ENCODE measurements at places on chromosomes 7 and 10.

- no peak for DNase-seq
Observed at GRCh38 chr10:96904648-96905047, 72.5 kb downstream of the LCOR start.

DNA sequence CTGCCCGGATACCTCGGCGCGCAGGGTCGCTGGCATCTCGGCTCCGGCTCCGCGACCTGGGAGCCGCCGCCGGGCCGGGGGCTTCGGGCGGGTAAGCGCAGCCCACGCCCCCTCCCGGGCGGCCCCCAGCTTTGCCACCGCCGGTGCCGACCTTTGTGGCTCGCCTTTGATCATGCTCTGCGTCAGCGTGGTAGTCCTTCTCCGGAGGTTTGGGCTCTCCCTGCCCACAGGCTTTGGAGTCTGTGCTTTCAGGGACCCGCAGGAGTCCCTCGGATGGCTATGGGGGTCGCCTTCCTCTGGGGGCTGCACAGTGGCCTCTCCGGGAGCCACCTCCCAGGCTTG lies 7.3 kb downstream of the ATP6V1F start:
- no peak for DNase-seq

GRCh38 chr10:21336476-21337170 lies 188.9 kb downstream of the SKIDA1 start:
- DNase-seq: no peak

GRCh38 chr10:27494116-27494805 lies 9.8 kb upstream of the RAB18 start:
- no peak for DNase-seq

DNA sequence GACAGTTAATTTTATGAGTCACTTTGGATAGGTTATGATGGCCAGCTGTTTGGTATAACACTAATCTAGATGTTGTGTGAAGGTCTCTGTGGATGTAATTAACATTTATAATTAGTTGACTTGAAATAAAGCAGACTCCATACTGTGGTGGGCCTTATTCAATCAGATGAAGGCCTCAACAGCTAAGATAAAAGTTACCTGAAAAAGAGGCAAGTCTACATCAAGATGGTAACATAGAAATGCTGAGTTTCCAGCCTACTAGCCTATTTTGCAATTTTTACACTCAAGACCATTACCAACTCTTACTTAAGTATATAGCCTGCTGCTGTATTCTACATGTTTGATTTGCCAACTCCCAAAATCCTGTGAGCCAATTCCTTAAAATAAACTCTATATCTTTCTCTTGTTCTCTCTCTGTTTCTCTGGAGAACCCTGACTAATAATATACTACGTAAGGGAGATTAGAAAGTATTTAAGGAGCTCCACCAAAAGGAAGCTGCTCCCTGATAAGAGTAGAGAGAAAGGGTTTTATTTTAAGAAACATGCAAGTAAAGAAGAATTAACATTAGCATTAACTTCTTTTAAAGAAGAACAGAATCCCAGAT lies 42.7 kb downstream of the ZNF438 start:
- DNase-seq: no peak

DNA sequence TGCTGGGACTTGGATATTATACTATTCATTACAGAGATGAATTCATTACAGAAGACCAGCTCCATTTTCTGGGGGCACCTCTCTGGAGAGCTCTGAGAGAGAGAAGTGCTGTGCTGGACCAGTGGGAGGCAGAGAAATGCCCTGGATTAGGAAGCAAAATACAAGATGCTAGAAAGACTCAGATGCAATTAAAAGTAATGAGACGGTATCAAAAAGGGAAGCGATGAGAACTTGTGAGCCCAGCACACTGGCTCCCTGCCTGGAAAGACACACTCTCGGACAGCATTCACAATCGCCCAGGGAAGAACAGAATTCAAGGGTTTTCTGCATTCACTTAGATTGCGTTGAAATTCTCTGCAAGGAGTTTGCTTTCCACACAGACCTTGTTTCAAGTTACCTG lies 3.5 kb upstream of the FRAT2 start:
- DNase-seq: no peak

GRCh38 chr7:31633894-31634494 lies 53.0 kb upstream of the PPP1R17 start:
- DNase-seq: no peak

GRCh38 chr7:142125256-142125955 lies 13.9 kb downstream of the MGAM2 start:
- DNase-seq: no peak

- DNase-seq: no peak
Observed at GRCh38 chr7:156944876-156945275, 4.6 kb upstream of the NOM1 start.

- no peak for DNase-seq
Observed at GRCh38 chr7:84809877-84810276, 377.0 kb downstream of the SEMA3D start.

DNA sequence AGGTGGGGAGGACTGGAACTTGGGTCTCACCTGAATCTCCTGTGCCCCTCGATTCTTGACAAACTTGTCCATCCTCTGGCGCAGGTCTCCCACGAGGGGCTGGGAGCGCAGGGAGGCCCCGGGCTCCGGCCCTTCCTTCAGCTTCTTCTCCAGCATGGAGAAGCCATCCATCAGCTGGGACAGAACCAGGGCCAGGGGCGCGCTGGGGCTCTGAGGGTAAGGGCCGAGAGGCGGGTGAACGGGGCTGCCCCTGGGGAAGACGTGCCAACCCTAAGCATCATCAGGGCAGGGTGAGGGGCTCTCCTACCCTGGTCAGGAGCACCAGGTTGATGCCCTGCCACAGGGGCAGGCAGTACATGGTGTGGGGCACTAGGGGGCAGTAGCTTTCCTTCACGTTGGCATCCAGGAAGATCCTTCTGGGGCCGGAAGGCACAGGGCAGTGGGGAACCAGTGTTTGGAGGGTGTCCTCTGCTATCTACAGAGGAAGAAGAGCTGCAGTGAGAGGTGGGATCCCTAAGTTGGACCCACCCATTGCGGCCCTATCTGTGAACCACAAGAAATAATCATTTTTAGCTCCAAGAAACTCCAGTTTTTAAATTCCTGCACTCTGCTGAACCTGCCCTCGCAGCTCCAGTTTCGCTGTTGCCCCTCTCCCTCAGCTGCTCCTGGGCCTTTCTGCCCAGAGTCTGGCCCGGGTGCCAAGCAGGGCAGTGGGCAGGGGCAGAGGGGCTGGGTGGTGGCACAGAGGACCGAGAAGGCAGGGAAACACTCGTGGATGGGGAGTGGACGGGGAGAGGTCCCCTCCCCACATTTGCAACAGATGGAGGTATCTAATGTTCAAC lies 10.8 kb upstream of the PYROXD2 start:
- no peak for DNase-seq

- DNase-seq: no peak
Observed at GRCh38 chr7:157309988-157310668, 26.7 kb upstream of the DNAJB6 start.

GRCh38 chr7:124322561-124322960 lies 289.7 kb upstream of the TMEM229A start:
- DNase-seq: no peak

- DNase-seq: no peak
Observed at GRCh38 chr7:41872966-41873365, 170.1 kb upstream of the INHBA start.

GRCh38 chr7:30549931-30550493 lies 44.7 kb upstream of the GARS1 start:
- DNase-seq: no peak

DNA sequence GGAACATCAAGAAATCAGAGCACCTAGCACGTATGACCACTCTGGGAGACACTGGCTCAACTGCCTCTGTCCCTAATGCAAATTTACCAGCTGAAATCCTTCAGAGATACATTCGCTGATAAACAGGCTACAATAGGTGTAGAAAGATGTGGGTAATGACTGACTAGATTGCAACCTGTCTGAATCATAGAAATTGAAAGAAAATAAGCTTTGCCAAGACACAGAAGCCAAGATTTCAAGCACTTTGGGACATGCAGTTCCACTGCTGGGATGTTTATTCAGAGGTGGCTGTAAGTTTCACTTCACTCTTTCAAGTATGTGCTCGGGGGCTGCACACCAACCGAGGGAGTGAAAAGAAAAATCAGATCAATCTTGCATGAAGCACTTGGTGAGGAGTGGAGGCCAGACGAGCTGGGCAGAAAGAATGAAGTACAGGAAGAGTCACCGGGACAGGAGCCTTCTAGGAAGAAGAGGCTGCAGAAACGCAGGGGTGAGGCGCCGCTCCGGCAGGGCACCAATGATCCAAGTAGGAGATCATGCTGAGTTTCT lies 276.7 kb downstream of the PARD3 start:
- DNase-seq: no peak

DNA sequence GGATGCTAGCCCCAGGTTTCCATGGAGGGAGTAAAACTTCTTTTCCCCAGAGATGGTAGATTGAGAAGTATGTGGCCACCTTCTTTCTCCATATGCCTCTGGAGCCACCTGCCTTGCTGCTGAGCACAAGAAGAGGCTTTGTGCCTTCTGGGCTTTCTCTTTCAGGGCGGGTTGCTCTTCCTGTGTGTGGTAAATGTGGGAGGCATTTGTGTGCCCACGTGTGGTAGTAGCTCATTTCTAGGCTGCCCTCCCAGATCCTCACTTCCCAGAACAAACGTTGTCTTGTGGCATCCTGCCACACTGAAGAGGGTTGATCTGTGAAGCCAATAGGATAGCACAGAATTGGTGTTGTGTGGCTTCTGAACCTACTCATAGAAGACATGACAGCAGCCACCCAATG lies 342.0 kb upstream of the PODXL start:
- no peak for DNase-seq

GRCh38 chr7:52719677-52720076 lies 315.8 kb upstream of the POM121L12 start:
- DNase-seq: no peak

GRCh38 chr7:92072708-92073107 lies 61.6 kb downstream of the CYP51A1 start:
- DNase-seq: no peak

DNA sequence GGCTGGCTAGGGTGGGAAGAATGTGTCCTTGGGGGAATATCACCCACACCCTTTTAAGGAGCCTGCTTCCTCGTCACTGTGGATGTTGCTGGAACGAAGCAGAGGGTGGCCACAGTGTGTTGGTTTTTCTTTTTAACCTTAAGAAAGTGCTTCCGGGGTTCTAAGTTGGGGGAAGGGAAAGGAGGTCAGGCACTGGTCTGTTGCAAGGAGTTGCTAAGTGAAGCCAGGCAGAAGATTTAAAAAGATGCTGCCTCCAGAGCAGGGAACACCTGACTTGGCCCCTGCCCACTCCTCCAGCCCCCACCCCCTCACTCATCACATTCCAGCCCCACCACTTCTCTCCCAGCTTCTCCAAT lies 213.1 kb downstream of the EMX2 start:
- no peak for DNase-seq

DNA sequence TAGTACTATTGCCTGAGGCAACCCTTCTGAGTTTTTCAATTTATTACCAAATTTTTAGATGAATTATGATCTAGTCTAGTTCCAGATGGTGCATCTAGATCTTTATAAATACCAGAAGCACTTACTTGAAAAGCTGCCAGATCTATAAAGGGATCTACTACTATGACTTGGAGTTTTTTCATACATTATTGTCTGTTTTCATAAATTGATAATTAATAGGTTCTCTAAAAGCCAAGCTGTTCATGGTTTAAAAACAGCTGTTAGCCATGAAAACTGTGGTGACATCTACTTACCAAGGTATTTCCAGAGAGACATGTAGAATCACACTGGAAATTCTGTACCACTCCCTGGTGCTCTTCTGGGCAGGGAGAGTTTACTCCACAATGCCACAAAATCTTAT lies 786.5 kb upstream of the C7orf33 start:
- DNase-seq: no peak

DNA sequence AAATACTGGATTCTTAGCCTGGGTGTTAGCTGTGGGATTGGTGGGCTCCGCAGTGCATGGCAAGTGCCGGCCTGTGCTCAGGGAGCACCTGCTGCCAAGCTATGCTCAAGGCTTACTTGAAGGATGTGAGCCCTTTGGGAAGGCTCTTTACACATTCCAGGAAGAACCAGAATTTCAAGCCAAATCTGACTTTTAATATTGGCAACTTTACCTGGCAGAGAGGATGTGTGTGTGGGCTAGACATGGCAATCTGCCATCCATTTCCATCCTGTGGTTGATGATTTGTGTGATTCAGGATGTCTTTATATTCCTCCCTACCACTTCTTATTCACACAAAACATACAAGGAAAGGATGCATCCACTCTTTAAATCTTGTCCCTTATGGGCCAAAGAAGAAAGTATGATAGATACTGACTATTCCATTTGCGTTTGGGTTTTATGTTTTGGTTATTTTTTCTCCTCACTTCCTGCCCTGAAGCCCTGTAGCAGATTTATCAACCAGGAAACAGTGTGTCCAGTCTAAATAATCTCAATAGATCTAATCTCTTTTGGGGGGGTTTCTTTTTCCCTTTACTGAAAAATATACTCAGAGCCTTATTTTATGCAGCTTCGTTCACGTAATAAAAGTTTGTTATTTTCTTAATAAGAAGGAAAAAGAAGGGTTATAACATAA lies 247.1 kb downstream of the COBL start:
- no peak for DNase-seq

DNA sequence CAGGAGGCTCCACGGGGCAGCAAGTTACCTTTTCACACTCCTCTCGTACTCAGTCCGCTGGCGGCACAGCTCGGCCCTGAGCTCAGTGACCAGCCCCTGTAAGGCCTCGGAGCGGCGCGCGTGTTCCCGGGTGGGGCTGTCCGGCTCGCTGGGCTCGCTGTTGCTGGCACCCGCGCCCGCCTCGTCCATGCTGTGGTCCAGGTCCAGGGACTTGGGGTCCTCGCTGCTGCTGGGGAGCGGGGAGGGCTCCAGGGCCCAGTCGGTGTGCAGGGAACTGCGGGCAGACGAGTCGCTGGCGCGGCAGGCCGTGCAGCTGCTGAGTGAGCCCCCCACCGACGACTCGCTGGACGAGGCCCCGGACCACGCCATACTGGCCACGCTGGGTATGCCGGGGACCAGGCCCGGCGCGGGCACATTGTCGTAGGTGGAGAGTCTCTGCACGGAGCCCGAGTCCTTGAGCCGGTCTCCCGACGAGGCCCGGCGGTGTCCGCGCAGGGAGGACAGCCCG lies 143.8 kb downstream of the MAPK8 start:
- DNase-seq: no peak

GRCh38 chr10:124152139-124153022 lies 59.0 kb upstream of the CHST15 start:
- no peak for DNase-seq

DNA sequence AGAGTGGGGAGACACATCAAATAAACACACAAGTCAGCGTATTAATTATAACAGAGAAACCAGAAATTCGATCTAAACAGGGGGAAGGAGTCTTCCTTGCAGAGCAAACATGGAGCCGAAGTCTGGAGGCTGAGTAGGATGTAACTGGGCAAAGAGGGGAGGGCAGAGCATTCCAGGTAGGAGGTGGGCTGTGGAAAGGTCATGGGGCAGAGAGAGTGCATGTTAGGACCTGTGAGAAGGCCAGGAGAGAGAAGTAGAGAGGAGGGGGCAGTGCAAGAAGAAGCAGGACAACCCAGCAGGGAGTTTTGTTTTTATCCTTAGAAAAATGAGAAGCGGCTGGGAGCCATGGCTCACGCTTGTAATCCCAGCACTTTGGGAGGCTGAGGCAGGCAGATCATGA lies 130.8 kb upstream of the GPR26 start:
- DNase-seq: no peak

GRCh38 chr7:76233538-76234281 lies 32.0 kb downstream of the SRRM3 start:
- no peak for DNase-seq
